ENCODE measurements at places on chromosomes 7 and 10.

- no peak for DNase-seq
Measured at GRCh38 chr7:11120675-11121220, 147.1 kb downstream of the PHF14 start.

- no peak for DNase-seq
Measured at GRCh38 chr7:110868458-110868857, 222.5 kb upstream of the LRRN3 start.

DNA sequence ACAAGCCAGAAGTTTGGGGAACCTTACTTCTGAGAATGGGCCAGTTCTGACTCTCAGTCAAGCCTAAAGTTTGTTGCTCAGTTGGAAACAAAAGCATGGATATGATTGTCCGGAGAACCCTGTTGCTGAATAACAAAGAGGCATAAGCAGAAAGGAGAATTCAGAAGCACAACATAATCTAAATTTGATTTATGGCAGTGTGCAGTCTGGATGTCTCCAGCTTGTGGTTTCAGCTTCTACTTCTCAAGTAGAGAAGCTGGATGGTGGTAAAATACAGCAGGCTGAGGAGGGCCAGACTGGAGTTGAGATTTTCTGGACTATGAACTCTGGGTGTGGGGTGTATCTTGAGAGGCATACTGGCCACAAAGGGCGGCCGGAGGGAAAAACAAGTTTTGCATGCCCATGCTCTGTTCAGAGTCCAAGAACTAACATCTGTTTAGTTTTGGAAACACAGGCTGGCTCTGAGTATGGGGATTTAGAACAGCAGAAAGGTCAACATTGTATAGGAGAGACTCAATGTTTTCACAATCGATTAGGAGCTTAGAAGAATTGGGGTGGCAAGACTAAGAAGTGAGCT is 592.9 kb downstream of the CNTNAP2 start:
- DNase-seq: no peak

GRCh38 chr10:94211169-94211510 is 151.6 kb downstream of the NOC3L start:
- no peak for DNase-seq

DNA sequence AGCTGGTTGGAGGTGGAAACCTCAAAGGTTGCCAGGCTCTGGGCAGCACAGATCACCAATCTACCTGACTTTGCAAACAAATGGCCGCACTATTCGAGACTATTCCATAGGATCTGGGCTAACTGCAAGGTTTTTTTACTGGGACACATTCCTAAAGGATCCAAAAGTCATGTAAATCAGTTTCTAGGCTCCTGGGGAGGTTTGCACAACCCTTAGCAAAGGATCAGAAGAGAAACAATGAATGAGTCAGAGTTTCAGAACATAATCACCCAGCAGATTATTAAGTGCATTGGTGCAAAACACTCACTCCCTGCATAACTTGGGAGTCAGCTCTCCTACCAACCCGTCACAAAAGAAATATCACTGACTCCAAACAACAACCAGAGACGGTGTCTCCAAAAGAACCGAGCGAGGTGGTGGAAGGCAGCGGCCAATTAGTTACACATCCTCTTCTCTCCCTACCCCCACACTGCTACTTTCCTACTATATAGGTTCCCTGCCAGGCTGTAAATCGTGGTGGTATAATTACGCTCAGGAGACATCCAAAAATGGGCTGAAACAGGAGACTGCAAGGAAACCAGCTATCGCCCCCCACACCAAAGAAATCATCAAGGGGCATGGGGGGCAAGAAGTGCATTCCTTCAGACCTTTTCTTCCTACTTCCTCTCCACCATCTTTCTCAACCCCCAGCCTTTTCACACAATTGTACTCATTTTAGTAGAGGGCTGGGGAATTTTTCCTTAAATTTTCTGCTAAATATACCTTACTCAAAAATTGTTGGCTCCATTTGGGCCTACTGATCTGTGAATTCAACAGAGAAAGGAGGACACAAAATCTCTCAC is 3.2 kb downstream of the UBE2H start:
- no peak for DNase-seq

- DNase-seq: no peak
Measured at GRCh38 chr10:19979628-19980027, 163.4 kb downstream of the PLXDC2 start.

- no peak for DNase-seq
Measured at GRCh38 chr7:85736085-85736484, 549.2 kb upstream of the SEMA3D start.

Measured in stimulated activated CD8-positive, alpha-beta memory T cell treated with anti-CD3 and anti-CD28 coated beads, Interleukin-2, amount 100 ng/mL, for 1 hour (primary cell).